Type B pancreatic cell (in vitro differentiated cells): ENCODE measurements at places on chromosomes 3 and 15. TPM values are rescaled to one million over a fixed set of nuclear protein-coding genes. Genes with fewer than 3 reads are reported as not detected.
A peak's percentile ranks its signal among the peaks of the same experiment; 100 is the strongest.

DNA sequence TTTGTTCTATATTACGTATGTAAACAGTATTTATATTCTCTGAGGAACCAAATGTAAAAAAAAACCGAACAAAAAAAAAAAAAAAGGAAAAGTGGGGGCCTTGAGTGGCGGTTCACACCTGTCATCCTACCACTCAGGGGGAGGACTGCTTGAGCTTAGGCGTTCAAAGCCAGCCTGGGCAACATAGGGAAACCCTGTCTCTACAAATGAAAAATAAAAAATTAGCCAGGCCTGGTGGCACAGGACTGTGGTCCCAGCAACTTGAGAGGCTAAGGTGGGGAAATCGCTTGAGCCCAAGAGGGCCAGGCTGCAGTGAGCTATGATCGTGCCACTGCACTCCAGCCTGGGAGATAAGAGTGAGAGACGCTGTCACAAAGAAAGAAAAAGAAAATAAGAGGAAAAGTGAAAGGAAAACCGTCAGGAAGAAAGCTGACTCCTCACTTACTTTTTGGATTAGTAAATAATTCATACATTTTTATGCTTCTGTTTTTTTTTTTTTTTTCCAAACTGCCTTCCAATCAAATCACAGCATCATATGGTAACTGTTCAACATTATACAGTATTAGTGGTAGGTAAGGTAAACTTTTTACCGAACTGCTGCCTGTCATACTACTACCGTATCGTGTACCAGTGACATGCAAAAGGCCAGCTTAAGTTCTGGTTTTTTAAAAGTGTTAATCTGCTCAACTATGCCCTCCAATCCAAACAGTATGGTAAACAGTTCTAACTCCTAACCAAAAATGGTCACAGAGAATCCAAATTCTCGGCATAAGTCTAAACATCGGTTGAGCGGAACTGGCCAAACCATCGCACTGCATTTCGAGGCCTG, 1.2 kb downstream of the PHC3 start:
- DNase-seq: no peak

GRCh38 chr15:83538682-83539081, 91.5 kb downstream of the SH3GL3 start:
- no peak for DNase-seq

GRCh38 chr3:69051756-69052471, at the start of gene TMF1:
Gene TMF1 (minus strand): TSS chr3:69052333. CDS start chr3:69052086, 247 bp downstream.
- peak; percentile 98 for DNase-seq

GRCh38 chr3:191342006-191342405, 11.7 kb upstream of the UTS2B start:
- DNase-seq: no peak

DNA sequence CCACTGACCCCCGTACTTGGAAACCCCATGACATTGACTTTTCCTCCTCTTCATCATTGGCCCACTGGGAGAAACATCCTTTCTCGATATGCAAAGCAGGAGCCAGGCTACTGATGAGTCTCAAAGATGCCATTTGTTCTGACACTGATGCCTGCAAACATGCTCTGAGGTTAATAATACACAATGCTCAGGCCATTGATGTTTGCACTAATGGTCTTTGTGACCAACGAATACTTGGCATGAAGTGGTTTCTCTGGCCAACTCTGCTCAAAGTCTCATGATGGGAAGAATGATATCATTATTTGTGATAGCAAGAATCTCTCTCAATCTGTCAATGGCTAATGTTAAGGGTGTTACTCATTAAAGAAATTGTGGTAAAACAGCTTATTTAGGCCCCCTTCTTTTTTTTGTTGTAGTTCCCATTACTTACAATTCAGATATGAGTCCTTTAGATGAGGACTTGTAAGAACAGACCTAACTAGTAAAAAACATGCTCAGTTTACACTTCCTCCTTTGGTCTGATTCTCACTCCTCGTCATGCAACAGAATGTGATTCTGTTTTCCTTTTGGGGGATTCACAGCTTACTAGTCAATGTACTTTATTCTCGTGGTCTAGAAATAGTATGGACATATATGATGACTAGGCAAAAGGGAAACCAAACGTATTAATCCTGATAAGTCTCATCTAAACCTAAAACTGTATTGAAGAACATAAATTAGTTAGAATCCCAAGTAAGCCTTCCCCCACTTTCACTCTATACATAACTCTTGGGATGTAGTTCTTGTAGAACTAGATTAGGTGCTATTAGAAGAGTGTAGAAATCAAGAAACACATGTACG, 488.8 kb upstream of the DPPA4 start:
- no peak for DNase-seq

SLC12A8 gene
- total RNA-seq: 6.8 and 13.8 TPM in 2 replicates

DCUN1D1 gene
- total RNA-seq: 54.4 and 60.7 TPM in 2 replicates

PLA2G4F gene
- 1.1 and 3.2 TPM in 2 replicates for total RNA-seq

LRRC15 gene
- 0.05 and 0.07 TPM in 2 replicates for total RNA-seq

BRPF1 gene
- 22.6 and 28.0 TPM in 2 replicates for total RNA-seq

GRCh38 chr3:169104972-169105371, 558.5 kb downstream of the MECOM start:
- no peak for DNase-seq

DNA sequence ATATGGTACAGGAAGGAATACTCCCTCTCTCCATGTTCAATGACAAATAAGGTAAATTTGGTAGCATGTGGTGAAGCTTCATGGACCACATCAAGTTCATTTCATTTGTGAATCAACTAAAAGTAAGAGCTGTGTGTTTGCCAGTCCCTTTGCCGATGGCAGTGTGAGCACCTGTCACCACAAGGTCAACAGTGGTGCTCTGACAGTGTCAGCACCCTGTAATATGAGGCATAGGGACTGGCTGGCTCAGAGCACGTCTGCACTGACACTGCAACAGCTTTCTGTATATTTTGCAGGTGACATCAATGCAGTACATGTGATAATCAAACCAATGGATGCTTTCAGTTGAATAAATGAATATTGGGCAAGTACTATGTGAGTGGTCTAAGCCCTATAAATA, 852.4 kb downstream of the TUSC7 start:
- no peak for DNase-seq

- DNase-seq: no peak
Observed at GRCh38 chr15:87219650-87220615, 1036.6 kb downstream of the NTRK3 start.

DNA sequence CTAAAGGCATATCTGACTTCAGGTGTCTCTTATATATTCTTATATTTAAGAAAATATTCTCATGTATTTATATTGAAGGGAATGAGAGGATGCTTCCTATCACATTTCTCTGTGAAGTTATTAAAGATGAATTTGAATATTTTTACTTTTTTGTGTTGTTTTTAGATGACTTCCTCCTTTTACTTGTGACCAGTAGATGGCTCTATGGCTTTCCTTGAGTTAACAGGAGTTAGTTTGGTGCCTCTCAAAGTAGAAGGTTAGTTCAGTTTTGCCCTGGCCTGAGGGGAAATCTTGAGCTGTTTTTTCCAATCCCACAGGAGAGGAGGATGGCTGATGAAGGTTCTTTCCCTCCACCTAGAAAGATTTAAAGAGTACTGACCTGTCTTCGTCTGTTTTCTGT, 80.7 kb downstream of the SQOR start:
- no peak for DNase-seq

GRCh38 chr3:55797084-55797483, 310.0 kb upstream of the WNT5A start:
- DNase-seq: no peak

- no peak for DNase-seq
Observed at GRCh38 chr3:18988614-18989229, 159.6 kb upstream of the KCNH8 start.

GRCh38 chr3:32113566-32113965, 7.1 kb downstream of the GPD1L start:
- no peak for DNase-seq

DNA sequence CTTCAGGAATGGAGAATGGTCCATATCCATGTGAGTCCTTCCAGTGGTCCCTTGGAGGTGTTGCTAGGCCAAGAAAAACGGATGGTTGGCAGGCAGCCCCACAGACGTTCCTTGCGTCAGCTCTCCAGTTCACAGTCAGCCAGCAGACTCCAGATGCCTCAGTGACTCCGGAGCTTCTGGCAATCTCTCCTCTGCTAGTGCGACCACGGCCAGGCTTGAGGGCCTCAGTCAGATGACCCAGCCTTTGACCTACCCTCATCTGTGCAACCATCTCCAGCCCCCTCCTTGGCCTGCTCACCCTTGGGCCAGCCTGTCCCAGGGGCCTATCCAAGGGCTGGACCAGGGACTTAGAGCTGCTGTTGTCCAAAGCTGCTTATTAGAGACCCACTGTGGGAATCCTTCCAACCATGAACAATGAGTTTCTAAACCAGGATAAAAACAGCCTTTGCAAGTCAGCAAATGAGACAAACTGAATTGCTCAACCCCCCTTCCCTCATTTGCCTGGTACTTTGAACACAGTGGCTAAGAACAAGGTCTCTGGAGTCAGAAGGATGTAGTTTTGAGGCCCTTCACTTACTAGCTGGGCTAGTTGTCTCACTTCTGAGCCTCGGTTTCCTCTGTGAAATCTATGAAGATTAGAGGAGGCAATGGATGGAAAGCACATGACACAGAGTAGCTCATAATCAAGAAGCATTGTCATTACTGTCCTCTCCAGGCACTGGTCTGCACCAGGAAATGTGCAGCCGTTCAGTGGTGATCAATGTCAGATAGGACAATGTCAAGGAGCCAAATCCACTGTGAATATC, 44.8 kb downstream of the ANP32A start:
- peak; percentile 55 for DNase-seq

TTLL13 gene
- total RNA-seq: 0.58 TPM in 1 of 2 replicates, not detected in the other

CDV3 gene
- 153 and 162 TPM in 2 replicates for total RNA-seq

DNA sequence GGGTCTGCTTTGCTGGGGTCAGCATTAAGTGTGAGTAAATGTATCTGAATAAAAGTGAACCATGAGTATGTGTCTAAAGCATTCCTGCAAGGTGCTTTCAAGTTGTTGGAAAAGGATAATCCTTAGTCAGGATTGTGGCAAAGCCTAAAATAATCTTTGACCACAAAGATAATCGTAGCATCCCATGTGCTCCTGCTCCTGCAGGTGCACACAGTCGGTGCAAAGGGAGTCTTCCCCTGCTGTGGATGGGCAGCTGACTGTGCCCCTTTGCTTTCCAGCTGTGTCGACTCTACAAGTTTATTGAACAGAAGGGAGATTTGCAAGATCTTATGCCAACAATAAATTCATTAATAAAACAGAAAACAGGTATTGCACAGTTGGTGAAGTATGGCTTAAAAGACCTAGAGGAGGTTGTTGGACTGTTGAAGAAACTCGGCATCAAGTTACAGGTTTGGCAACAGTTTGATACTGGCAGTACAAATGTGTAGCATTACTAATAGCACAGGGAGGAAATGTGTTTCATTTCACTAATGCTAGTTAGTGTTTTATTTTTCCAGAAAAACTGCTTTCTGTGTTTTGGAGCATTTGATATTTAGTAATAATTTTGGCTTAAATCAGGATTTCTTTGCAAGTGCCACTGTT, 22.6 kb downstream of the SRP14 start:
- DNase-seq: no peak

DNA sequence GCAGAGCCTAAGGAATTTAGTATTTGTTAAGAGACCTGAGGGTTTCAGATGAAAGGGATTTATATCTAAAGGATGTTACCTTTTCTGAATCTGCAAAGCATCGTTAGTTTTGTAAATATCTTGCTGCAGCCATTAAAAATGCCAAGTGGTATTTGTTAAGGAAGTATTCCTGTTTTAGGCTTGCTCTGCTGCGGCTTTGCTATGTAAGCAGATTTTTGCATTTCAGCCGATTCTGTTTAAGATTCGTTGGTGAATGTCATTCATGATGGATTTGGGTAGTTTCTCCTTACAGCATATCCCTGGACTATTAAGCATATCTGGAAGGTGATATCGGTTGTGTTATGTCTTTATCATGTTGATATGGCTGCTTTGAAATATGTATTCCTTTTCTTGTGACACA, 1.0 kb downstream of the USP8 start:
- DNase-seq: no peak

GRK7 gene
- 0.10 TPM in 1 of 2 replicates, not detected in the other for total RNA-seq

- DNase-seq: no peak
Observed at GRCh38 chr15:85178308-85178707, 196.7 kb downstream of the PDE8A start.

GRCh38 chr3:101842245-101842934, 6.9 kb upstream of the NFKBIZ start:
- no peak for DNase-seq

- DNase-seq: no peak
Observed at GRCh38 chr15:83565553-83566159, 88.3 kb upstream of the ADAMTSL3 start.

GRCh38 chr3:31013843-31014242, 119.4 kb upstream of the GADL1 start:
- DNase-seq: no peak

- no peak for DNase-seq
Observed at GRCh38 chr15:92100301-92100700, 246.8 kb downstream of the SLCO3A1 start.

DNA sequence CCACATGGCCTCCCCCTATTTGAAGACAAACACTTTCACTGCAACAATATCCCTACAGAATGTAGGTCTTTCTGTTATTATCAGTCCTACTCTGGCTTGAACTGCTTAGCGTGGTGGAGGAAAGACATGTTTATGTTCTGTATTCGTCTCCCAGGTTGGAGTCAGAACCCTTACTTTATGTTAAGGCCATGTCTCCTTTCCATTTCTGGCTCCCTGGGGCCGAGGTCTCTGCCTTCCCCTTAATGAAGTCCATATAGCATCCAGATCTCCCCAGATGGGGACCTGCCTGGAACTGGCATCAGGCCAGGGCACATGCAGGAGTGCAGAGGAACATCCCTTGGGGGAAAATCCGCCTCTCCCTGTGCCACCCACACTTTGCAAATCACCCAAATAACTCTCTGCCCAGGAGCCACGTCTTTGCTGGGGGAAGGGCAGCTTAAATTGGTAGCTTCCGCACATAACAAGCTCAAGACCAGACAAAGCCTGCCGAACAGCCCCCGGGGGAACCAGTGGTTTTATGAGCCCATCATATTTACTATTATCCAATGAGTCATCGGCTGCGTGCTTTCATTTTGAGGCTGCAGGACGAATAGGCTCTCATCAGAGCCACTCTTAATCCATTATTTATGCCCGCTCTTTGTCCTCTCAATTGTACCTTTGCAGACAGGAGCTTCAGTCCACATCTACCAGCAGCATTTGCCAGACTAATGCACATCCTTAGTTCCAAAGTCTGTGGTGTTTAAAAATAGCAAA, 237.0 kb downstream of the UACA start:
- DNase-seq: peak; percentile 66

- no peak for DNase-seq
Observed at GRCh38 chr3:134328147-134328591, 46.1 kb downstream of the AMOTL2 start.

DNA sequence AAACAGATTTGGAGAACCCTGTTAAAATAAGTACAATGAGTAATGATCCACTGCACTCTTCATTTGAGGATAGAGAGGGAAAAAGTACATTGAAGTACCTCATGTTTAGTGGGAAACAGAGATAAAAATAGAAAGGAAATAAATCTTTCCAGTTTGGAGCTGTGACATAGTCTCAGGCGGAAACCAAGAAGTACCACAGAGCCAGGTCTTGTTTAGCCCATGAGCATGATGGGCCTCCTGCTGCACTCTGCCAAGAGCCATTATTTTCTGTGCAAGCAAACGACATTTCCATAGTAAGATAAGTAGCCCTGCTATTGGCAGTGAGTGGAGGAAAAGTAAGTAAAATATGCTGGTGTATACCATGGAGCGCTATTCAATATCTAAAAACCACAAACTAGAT, 796.1 kb downstream of the TBL1XR1 start:
- DNase-seq: no peak

- DNase-seq: no peak
Observed at GRCh38 chr3:178480274-178480673, 56.0 kb upstream of the KCNMB2 start.
